ENCODE measurements at places on chromosomes 5 and 9. TPM values are rescaled to one million over a fixed set of nuclear protein-coding genes. Genes with fewer than 3 reads are reported as not detected.

The P4HA2 gene
- total RNA-seq: 26.2 TPM

- DNase-seq: no peak
- no peaks in the 10 kb centered on the region for H3K4me1 ChIP-seq
- no peak overlapping the region for H3K27ac ChIP-seq
- no peak overlapping the region for H3K4me3 ChIP-seq
Observed at GRCh38 chr5:102523541-102524175, 24.9 kb upstream of the SLCO6A1 start.

DNA sequence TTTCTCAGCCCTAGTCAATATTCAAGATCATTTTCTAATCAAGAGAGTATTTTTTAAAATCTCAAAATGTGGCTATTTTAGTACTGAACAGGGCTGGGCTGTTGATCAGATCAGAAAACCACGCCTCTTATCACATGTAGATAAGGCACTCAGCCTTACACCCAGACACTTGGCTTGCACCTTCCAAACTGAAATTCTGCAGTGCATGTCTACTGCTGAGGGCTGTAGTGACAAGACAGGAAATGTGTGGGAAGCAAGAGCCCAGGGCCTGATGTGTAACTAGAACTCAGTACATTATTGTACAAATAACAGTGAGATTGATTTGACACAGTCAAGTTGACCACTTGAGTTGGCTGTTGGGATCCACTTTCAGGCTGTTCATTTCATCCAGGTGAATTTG is 48.6 kb downstream of the UBE2QL1 start:
- no peak overlapping the region for H3K4me3 ChIP-seq
- DNase-seq: no peak
- H3K4me1 ChIP-seq: no peaks in the 10 kb centered on the region
- H3K27me3 ChIP-seq: no peaks in the 10 kb centered on the region

The SH3RF2 gene
- total RNA-seq: 6.6 TPM

DNA sequence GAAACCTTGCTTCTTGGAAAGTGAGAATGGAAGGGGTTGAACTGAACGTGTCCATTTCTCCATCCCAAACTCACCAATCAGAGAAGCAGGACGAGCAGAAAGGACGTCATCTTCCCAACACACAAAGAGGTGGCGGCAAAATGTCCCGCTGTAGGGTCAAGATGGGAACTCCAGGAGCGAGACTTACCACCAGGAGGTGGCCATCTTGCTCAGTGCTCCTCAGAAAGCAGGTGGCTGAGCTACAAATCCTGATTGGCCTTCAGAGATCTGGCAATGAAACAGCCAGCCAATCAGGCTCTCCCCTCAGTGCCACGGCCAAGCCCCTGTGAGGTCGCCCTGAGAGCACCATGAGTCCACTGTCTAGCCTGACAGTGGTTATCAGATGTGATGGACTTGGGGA is 259.0 kb downstream of the NDUFS4 start:
- no peak overlapping the region for H3K27ac ChIP-seq
- H3K4me3 ChIP-seq: no peak overlapping the region
- DNase-seq: no peak
- H3K27me3 ChIP-seq: no peaks in the 10 kb centered on the region
- H3K36me3 ChIP-seq: no peaks in the 10 kb centered on the region
- no peaks in the 10 kb centered on the region for H3K4me1 ChIP-seq

The ENTREP1 gene
- 52.7 TPM for total RNA-seq

Data from breast epithelium (tissue), 4 donors.